ENCODE measurements at places on chromosomes 5 and 9.
A peak's percentile ranks its signal among the peaks of the same experiment; 100 is the strongest.

DNA sequence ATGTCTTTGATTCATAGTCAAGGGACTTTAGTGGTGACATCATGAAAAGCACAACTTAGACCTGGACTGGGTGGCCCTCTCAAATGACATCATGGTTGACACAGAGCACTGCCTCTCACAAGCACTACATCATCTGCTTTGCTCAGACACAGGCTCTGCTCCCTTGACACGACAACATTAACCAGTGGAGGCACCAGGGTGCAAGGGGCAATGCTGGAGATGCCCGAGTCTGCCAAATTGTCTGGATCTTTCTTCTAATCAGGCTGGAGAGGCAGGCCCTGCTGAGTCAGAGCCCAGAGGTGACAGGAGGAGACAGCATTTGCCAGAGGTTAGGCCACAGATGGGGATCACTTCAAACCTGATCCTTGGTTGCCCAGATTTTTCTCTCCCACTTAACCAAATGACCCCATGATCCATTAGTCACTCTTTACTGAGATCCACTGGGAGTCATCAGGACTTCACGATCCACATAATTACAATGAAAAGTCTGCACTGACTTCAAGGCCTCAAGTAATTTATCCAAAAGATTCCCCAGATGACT is 174.4 kb downstream of the SLIT3 start:
- no peak for DNase-seq

DNA sequence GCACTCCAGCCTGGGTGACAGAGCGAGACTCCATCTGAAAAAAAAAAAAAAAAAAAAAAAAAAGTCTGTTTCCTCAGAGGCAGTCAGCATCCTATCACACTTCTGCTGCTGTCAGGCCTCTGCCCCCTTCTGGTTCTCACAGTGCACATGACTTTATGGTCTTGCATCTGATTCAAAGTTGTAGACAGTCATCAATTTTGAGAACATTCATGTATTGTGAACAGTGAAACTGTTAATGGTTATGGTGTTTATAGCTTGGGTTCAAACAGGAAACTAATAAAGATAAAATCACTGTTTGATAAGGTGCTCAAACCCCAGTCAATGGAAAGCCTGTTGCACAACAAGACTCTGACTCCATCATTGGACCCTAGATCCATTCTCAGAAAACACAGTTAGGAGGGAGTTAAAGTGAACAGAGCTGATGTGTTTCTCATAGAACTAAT is 61.4 kb downstream of the FOXD1 start:
- no peak for DNase-seq

DNA sequence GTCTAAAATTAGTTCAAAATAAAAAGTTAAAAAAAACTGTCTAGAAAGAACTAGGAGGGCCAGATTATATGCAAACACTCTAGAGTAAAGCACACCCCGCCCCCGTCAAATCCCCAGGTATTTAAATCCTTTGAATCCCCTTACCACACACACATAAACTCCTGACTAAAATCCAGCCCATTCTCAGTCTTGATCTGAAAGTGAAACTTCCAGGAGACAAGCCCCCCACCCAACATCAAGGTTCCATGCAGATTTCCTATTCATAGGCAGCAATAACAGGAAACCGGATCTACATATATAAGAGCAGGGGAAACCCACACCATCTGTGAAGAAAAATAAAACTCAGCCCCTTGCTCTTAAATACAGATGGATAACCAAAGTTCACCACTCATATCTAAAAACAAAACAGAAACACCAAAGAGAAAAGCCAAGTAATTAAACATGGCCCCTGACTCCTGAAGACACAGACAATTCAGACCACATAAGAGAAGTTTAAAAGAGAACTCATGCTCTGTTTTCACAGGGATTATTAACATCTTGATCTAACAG is 42.3 kb downstream of the MARCHF3 start:
- DNase-seq: peak; percentile 5

DNA sequence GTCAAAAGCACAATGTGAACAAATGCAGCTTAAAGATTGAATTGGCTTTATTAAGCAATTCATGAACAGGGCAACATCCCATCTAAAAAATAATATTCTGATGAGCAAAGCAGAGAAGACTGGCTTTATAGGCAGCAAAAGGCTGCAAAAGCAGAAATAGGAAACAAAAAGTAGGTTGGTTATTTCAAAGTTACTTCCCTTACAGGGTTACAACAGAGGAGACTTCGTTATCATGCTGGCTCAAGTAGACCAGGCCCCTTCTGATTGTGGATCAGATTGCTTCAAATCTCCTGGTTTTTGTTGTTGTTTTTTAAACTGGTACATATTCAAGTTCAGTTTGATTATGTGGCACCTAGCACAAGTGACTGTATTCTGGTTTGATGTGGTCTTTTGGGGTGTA is 73.1 kb downstream of the MAN2A1 start:
- no peak for DNase-seq

GRCh38 chr9:82675605-82676004 is 387.3 kb downstream of the RASEF start:
- no peak for DNase-seq
